ENCODE measurements at places on chromosomes 12 and 14.

GRCh38 chr12:10101648-10102220 lies 2.9 kb upstream of the CLEC1A start:
- H3K4me1 ChIP-seq = peaks cover 3% of the 10 kb centered on the region
- H3K4me3 ChIP-seq = no peak overlapping the region
- no peaks in the 10 kb centered on the region for H3K27me3 ChIP-seq
- no peak for DNase-seq

- no peak overlapping the region for H3K27ac ChIP-seq
- no peak for DNase-seq
- H3K4me1 ChIP-seq = peaks cover 12% of the 10 kb centered on the region
- no peak overlapping the region for H3K4me3 ChIP-seq
- H3K36me3 ChIP-seq = peaks cover 6% of the 10 kb centered on the region
These were observed 4.2 kb downstream of the PCNX4 start for GRCh38 chr14:60095781-60096450.

- H3K4me3 ChIP-seq = no peak overlapping the region
- no peak overlapping the region for H3K27ac ChIP-seq
- peaks cover 36% of the 10 kb centered on the region for H3K27me3 ChIP-seq
- H3K4me1 ChIP-seq = peaks cover 6% of the 10 kb centered on the region
- no peaks in the 10 kb centered on the region for H3K36me3 ChIP-seq
These were observed 2.4 kb downstream of the HRK start for GRCh38 chr12:116878567-116879508.

GRCh38 chr12:94426049-94426448 lies 33.6 kb downstream of the CEP83 start:
- H3K27me3 ChIP-seq = no peaks in the 10 kb centered on the region
- H3K4me1 ChIP-seq = no peaks in the 10 kb centered on the region
- H3K4me3 ChIP-seq = no peak overlapping the region
- DNase-seq = no peak
- no peaks in the 10 kb centered on the region for H3K36me3 ChIP-seq

DNA sequence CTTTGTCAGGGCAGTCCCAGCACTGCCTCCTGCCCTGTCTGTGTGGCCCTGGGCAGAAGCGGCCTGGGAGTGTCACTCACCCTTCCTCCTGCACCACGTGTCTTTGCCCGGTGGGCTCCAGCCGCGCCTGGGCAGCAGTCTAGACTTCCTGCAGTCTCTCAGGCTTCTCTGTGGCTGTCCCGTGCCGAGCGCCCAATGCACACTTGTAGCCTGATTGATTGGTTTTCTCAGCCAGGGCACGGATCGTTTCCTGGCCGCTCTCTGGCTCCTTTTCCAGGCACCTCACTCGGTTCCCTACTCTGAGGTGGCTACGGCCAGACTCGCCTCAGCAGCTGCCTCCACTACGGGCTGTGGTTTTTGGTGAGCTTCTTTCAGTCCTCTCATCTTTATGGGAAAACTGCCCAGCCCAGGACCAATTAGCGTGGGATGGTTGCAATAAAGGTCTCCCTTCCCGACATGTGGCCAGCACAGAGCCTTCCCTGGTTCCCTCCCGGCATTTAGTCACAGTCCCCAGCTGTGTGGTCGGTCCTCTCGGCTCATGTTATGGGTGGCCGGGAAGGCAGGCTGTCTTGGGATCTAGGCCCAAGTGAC lies 133.1 kb downstream of the CACNA1C start:
- no peak overlapping the region for H3K27ac ChIP-seq
- H3K4me1 ChIP-seq = no peaks in the 10 kb centered on the region
- DNase-seq = no peak

GRCh38 chr12:93380480-93381121 lies 2.9 kb downstream of the NUDT4 start:
- H3K4me3 ChIP-seq = peak overlapping the region; percentile 100
- no peaks in the 10 kb centered on the region for H3K36me3 ChIP-seq
- no peak for DNase-seq
- no peaks in the 10 kb centered on the region for H3K27me3 ChIP-seq

DNA sequence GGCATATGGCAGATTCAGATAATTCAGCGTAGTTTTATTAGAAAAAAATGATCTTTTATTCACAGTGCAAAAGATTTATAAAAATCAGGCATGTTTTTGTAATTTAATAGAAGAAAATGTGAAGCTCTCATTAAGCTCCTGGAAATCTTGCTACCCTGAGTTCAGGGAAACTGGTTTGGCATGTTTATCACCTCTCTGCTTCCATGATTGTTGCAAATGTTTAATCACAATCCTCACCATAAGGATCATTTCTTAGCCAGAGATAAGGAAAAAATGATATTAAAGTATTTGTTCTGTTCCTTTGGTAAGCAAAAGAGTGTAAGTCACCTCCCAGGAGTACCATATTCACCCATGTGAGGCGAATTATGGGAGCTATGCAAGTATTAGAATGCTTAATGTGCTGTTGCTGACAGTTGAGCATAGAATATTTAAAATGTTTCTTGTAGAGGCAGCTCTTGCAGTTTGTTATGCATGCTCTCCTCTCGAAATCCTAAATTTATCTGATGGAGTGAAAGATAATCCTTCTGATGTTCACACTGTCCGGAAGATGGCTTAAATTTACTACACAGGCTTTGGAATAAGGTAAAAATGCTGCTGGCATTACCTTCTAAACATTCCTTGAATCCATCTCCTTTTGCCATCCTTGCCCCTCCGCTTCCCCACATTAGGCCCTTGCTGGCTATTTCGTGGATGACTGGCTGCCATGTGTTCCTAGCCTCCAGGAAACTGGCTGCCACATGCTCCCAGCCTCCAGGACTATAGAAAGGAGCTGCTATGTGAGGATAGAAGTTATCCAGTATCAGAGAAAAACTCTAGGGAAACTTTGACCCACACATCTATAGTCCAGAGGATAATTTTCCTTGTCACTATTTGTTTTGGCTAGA lies 115.8 kb upstream of the CCDC198 start:
- H3K27ac ChIP-seq = no peak overlapping the region
- H3K36me3 ChIP-seq = no peaks in the 10 kb centered on the region
- H3K4me1 ChIP-seq = no peaks in the 10 kb centered on the region
- no peak for DNase-seq
- no peak overlapping the region for H3K4me3 ChIP-seq
- H3K27me3 ChIP-seq = no peaks in the 10 kb centered on the region

- no peak overlapping the region for H3K4me3 ChIP-seq
- H3K27me3 ChIP-seq = no peaks in the 10 kb centered on the region
- no peaks in the 10 kb centered on the region for H3K36me3 ChIP-seq
- DNase-seq = no peak
These were observed 249.0 kb downstream of the DPF3 start for GRCh38 chr14:72644758-72645489.

DNA sequence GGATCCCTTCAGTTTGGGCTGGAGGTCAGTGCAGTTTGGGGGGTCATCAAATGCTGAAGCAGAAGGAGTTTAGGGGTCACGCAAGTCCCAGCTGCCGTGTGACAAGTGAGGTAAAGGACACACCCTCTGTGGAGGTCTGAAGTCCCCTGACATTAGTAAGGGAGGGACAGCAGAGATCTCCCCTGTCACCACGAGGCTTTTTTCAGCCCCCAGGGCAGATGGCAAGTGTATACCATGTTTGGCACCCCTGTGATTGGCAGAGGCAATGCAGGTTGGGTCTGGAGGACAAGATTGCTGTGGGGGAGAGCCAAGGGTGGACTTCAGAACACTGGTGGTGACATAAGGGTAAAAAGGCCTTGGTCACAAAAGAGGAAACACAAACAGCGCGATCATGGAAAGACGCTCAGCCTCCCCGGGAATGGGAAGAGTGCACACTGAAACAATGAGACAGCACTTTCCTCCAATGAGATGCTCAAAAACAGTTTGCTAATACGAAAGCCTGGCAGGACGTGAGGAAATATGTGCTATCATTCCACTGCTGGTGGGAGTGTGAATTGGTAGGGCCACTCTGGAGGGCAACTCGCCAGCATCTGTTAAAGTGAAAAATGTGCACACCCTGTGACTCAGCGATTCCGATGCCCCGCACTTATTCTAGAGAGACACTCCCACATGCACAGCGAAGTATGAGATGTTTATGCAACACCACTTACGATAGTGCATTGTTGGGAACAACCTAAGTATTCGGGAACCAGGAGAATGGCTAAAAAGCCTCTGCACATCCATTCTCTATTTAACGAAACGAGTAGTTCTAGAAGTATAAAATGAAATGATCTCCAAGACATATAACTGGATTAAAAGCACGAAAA lies 14.4 kb upstream of the CD27 start:
- peak; percentile 68 for DNase-seq
- peaks cover 12% of the 10 kb centered on the region for H3K4me1 ChIP-seq
- no peaks in the 10 kb centered on the region for H3K36me3 ChIP-seq

GRCh38 chr14:40656311-40656710 lies 950.4 kb upstream of the LRFN5 start:
- no peak for DNase-seq
- H3K4me1 ChIP-seq = no peaks in the 10 kb centered on the region
- no peak overlapping the region for H3K4me3 ChIP-seq
- no peaks in the 10 kb centered on the region for H3K36me3 ChIP-seq
- H3K27ac ChIP-seq = no peak overlapping the region
- H3K27me3 ChIP-seq = no peaks in the 10 kb centered on the region

GRCh38 chr12:8914716-8915526 lies 612 bp downstream of the PHC1 start:
- peak overlapping the region; percentile 57 for H3K27ac ChIP-seq
- DNase-seq = peak; percentile 87
- no peaks in the 10 kb centered on the region for H3K27me3 ChIP-seq
- H3K36me3 ChIP-seq = peaks cover 5% of the 10 kb centered on the region
- H3K4me1 ChIP-seq = peaks cover 5% of the 10 kb centered on the region

DNA sequence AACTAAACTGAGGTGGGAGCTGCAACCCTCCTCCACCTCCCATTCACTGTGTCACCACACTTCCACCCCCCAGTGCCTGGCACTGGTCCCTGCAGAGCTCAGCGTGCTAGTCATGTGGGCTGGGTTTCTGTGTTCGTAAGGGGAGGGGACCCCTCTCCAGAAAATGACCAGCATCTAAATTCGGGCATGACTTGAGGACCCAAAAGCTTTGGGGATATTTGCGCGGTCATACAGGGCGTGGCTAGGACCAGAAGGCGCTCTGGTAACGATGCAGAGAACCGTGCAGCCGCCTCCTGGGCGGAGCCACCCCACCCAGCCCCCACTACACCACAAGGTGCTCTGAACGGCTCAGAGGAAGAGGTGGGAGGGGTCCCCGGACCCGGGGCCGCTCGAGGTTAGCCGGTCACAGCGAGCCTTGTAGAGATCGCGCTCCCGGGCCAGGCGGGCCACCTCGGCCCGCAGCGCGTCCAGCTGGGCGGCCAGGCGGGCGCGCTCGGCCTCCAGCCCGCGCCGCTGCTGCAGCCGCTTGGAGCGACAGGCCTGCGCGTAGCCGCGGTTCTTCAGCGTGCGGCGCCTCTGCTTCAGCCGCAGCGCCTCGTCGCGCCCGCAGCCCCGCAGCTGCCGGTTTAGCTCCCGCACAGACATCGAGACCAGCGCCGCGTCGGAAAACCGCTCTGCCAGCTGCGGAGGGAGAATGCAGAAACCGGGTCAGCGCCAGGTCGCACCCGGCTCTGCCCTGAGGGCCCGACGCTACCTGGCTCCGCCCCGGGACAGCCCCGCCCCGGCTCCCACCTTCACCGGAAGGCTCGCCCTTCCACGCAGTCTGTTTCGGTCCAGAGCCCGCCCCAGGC lies 9.8 kb downstream of the CPNE6 start:
- peak; percentile 61 for DNase-seq
- H3K4me3 ChIP-seq = peak overlapping the region; percentile 52
- no peaks in the 10 kb centered on the region for H3K36me3 ChIP-seq
- H3K4me1 ChIP-seq = peaks cover 5% of the 10 kb centered on the region
- peak overlapping the region; percentile 32 for H3K27ac ChIP-seq

- H3K27ac ChIP-seq = peak within 1 kb of the TSS; percentile 41
- H3K4me1 ChIP-seq = no peaks in the 10 kb centered on the region
- peaks cover 23% of the 10 kb centered on the region for H3K36me3 ChIP-seq
- no peak within 1 kb of the TSS for H3K4me3 ChIP-seq
These were observed at the start of gene LRP1-AS for GRCh38 chr12:57146961-57147944. Gene LRP1-AS, minus strand, starts transcription at chr12:57147619.

GRCh38 chr14:24911324-24912109 lies 138.4 kb downstream of the STXBP6 start:
- DNase-seq = no peak
- no peaks in the 10 kb centered on the region for H3K27me3 ChIP-seq
- no peaks in the 10 kb centered on the region for H3K4me1 ChIP-seq
- no peak overlapping the region for H3K27ac ChIP-seq

Data from kidney (tissue), 22 donors.